ENCODE measurements at places on chromosomes 5 and 9.

DNA sequence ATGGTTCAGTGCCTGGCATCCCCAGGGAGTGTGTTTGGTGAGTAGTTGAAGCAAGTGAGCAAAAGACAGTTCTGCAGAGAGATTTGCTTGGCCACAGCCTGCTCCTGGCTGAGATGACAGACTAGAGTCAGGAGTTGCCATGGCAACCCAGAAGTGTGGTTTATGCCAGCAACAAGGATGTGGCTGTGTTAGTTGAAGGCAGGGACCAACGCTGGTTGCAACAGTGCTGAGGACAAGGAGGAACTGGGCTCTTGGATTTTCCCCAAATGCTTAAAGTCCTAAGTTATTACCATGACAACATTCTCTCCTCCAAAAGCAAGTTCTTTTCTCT lies 2.7 kb downstream of the NXNL2 start:
- no peak for DNase-seq

GRCh38 chr5:1834721-1835429 lies 33.7 kb downstream of the NDUFS6 start:
- no peak for DNase-seq

- DNase-seq = no peak
Observed at GRCh38 chr5:558871-559503, 34.7 kb upstream of the SLC9A3 start.

DNA sequence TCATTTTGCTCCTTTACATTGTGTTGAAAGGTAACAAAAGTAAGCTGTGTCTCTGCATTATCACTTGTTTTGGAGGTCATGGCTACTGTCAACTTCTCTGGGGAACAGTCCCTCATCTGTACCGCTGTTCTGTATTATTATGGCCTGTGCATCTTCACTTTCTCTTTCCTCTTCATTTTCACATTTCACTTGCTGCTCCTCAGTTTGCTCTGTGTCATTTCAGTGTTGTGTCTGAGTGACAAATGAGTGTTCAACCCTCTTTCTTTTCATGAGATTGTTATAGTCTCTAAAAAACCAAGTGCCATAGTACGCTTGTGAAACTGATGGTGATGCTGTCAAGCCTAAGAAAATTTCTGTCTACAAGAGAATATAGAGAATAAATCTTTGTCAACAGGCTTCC lies 122.0 kb upstream of the FER start:
- DNase-seq = no peak

GRCh38 chr5:173378727-173379126 lies 50.5 kb upstream of the STC2 start:
- no peak for DNase-seq

- no peak for DNase-seq
Observed at GRCh38 chr5:174773371-174773770, 49.0 kb downstream of the MSX2 start.
